AG09309 (cell line): ENCODE measurements at places on chromosomes 7 and 10.

DNA sequence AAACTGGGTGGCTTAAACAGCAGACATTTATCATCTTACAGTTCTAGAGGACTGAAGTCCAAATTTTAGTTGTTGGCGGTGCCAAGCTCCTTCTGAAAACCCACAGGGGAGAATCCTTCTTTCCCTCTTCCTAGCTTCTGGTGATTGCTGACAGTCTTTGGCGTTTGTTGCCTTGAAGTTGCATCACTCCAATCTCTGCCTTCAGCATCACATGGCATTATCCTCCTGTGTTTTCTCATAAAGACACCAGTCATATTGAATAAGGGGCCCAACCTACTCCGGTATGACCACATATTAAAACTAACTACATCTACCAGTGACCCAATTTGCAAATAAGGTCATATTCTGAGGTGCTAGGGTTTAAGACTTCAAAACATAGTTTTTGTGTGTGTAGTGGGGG lies 472.1 kb upstream of the IGFBP3 start:
- peak; percentile 7 for DNase-seq

DNA sequence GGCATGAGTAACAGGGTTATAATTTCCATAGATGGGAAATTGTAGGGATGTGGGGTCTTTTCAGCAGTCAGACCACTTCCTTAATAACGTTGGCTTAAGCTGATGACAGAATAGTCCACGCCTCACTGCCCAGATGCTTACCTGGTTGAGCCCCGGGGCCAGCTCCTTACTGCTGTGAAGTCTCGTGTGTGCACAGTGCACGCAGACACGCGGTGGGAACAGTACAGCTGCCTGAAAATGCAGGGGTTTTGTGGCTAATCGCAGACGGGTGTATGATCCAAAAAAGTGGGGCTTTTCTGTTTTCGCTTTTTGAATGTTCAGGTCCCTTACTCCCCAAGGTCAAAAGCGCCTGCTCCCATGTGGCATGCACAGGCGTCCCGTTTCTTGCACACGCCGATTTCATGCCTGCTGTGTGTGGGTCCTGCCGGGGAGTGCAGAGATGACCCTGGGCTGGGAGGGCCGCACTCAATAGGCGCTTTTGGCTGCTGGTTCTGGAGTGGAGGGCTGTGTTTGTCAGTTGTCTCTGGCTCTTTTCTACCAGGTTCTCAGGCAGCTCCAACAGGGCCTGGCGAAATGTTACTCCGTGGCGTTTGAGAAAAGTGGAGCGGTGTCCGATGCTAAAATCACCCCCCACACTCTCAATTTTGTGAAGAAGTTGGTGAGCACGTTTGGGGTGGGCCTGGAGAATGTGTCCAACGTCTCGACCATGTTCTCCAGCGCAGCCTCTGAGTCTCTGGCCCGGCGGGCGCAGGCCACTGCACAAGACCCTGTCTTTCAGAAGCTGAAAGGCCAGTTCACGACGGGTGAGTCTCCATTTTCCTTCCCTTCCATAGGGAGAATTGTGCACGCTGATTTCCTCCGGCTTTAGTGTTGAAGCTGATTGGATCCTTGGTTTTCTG lies 116.0 kb downstream of the TRRAP start:
- DNase-seq, result no peak

GRCh38 chr7:120714945-120715344 lies 143.0 kb downstream of the TSPAN12 start:
- DNase-seq, result no peak

DNA sequence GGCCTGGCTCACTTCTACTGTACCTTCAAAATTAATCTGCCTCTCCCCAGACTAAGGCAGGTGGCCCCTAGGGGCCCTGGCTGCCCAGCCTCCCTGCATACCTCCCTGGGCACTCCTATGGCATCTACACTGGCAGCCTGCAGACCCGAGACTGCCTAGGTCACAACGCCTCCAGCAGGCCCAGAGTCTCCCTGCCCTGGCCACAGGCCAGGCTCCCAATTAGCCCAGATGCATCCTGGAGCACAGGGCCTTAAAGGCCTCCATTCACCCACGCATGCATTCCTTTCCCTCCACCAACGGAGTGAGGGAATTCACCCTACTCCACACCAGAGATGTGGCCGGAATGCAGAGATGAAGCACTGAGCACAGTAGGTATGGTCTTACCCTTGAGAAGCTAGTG lies 1.9 kb downstream of the CHAT start:
- DNase-seq, result no peak

DNA sequence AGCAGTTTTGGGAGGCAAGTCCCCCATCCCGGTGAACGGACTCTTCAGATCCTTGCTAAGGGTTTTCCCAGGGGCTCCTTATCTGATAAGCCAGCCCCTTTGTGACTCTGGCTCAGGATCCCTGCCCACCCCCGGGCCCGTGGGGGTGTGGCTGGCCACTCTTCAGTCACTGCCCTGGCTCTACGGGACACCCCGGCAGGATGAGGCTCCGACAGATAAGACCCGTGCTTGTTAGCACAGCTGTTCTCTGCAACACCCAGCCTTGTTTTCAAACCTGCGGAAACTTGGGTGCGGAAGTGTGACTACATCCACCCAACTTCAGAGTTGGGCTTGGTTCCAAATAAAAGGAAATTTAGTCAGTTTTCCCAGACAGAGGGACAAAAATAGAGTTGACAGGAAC lies 66.7 kb upstream of the PODXL start:
- DNase-seq, result no peak

- no peak for DNase-seq
Observed at GRCh38 chr10:132684164-132684891, 101.6 kb downstream of the NKX6-2 start.

DNA sequence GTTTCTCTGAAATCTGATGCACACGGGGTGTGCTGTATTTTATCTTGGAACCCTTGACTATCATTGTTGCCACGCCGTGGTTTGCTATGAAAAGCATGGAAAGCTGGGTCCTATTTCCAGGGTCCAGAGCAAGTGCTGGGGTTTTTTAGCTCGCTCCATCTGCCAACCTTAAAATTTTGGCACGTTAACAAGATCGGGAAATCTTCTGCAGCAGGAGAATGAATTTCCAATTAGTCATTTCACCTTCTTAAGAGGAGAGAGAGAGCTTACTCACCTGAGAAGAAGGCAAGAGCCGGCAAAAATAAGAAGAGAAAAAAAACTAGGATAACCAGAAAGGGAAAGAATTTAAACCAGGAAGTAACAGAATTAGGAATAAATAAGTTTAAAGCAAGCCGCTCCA lies 223.6 kb upstream of the CELF2 start:
- DNase-seq, result no peak

DNA sequence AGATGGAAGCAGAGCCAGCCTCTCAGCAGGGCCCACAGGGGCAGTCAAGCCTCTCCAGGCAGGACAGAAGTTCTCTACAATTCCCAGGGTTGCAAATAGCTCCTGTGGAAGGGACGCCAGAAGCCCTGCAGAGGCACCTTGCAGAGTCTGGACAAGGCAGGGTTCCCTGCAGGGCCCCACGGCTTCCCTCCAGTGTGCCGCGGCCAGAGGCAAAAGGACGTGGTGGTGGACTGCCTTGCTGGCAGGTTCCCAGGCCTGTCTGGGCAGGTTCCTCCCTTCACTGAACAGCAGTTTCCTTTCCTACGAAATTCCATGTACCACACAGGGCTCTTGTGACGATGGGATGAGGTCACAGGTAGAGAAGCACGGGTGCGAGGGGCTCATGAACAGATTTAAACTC lies 25.1 kb downstream of the UPP1 start:
- DNase-seq, result no peak

GRCh38 chr7:83697804-83698530 lies 49.0 kb upstream of the SEMA3E start:
- DNase-seq, result no peak

GRCh38 chr7:92790992-92791391 lies 45.4 kb downstream of the CDK6 start:
- no peak for DNase-seq

- no peak for DNase-seq
Observed at GRCh38 chr7:107937531-107937930, 46.5 kb downstream of the DLD start.

DNA sequence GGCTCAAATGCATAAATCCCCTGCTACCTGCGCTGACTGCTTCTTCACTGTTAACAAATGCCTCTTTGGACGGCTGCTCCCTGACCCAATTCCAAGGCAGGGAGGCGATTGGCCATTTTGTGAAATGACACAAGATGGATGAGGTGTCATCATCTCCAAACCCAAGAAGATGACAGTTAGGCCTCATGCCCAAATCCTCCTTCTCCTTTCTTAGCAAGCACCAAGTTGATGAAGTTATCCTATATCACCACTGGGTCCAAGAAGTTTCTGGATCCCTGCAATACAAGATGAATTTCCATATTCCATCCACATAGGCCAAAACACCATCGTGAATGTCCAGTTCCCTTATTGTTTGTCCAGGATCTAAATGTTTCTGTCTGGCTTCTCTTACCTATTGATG lies 98.5 kb upstream of the RAB11FIP2 start:
- DNase-seq, result no peak

DNA sequence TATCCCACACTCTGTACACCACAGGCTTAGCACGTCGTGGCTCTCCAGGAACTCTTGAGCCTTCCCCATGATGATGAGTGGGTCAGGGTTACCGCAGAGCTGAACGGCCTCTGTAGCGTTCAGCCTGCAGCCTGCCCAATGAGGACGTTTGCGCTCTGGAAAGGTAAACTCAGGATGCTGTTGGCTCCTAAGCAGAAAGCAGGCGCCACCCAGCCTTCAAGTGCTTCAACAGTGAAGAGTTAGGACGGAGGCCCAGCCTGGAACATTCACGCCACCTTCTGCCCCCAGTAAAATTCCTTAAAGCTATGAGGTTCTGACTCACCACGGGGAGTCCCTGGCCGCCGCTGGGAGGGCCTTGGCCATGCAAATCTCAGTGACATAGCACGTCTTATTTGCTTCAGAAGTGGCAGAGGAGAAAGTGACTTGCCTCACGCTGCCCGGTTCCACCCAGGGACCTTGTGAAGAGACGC lies 161.5 kb upstream of the SH2B2 start:
- peak; percentile 64 for DNase-seq

- DNase-seq, result no peak
Observed at GRCh38 chr7:117645481-117646165, 165.8 kb downstream of the CFTR start.

DNA sequence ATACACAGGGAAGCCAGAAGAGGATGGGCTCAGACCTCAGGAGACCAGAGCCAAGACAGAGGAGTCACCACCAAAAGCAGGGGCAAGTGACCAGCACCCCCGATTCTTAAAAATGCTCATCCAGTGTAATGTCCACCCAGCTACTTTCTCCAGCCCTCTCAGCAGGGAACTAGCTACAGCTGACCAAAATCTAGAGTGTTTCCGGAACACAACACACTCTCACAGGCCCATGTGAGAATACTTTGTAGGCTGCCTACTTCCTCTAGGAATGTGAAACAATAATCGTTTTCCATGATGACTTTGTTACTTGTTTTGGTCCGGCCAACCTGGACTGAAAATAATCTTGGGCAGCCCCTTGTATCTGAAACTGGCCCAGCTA lies 14.5 kb downstream of the PSAP start:
- DNase-seq, result no peak

DNA sequence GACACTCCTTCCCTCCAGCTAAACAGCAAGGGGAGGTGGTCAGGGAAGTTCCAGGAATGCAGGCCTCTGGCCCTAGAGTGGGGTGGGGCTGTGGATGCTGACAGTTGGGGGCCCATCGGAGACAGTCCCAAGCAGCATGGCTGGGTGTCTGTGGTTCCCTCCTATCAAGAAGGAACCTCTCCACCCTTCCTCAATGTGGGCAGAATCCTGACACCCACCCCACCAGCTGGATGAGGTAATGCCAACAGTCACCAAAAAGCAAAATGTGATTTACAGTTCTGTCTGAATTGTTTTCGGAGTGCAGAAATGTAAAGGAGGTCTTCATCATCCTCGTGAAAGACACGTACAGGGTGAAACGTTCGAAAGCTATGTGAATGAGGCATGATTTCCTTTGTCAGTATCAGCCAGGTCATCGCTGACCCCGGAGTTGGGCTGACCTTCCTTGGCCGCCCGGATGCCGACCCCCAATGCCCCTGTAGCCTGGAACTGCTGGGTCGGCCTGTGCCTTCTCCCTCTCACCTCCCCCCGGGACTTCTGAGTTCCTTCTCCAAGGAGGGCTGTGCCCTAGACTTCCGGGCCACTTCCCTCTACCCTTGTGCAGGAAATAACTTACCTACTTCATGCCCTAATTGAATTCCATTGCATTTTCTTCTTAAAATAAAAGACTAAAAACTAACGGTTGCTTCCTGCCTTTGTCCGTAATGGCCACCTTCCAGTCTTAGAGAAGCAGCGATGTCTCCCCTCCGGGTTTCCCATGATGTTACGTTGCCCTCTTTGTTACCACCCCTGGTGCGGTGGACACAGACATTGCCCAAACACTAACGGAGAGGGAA lies 24.5 kb downstream of the FOXK1 start:
- no peak for DNase-seq

DNA sequence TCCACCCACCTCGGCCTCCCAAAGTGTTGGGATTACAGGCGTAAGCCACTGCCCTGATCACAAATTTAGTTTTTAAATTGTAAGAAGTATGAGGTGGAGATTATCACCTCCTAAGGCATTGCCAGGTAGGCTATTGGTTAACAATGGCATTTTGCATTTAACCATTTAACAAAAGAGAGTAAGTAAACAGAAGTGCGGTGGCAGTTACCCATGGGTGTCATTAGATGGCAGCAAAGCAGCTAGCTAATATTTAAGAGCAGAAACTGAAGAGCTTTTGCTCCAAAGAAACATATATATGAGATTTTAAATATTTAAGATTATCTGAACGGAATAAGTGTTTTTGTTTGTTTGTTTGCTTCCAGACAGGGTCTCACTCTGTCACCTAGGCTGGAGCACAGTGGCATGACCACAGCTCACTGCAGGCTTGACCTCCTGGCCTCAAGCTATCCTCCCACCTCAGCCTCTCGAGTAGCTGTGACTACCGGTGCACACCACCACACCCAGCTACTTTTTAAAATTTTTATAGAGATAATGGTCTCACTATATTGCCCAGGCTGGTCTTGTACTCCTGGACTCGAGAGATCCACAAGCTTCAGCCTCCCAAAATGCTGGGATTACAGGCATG lies 325.5 kb upstream of the C7orf33 start:
- no peak for DNase-seq

- DNase-seq, result no peak
Observed at GRCh38 chr10:78730754-78731153, 338.0 kb upstream of the ZMIZ1 start.

DNA sequence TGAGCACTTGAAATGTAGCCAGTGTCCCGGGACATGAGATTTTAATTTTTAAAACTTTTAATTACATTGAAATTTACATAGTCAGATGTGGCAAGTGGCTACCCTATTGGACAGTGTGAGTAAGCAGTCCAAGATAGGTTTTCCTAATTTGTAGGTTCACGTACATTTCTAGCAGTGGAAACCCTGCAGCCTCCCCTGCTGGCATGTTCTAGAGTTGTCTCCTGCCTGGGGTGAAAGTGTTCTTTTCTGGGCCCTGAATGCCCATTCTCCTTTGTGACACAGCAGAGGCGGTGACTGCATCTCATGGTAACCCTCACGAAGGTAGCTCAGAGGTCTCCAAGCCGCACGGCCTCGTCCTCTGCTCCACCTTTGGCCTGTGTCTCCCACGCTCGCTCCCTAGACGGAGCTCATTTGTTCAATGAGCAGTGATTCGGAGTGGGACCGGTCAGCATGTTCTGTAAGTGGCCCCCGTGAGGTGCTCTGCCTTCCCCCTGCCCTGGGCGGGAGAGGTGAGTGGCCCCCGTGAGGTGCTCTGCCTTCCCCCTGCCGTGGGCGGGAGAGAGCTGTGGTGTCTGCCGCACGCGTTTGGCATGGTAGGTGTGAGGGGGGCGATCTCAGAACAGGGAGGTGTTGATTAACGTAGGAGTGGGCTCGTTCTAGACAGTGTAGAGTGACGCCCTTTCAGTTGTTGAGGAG lies 18.0 kb downstream of the WDR37 start:
- no peak for DNase-seq
